ENCODE measurements at places on chromosomes 16 and 17. TPM values are rescaled to one million over a fixed set of nuclear protein-coding genes. Genes with fewer than 3 reads are reported as not detected.

- H3K4me1 ChIP-seq, result peaks cover 42% of the 10 kb centered on the region
- H3K27ac ChIP-seq, result peak overlapping the region; percentile 99
- peaks cover 23% of the 10 kb centered on the region for H3K36me3 ChIP-seq
- DNase-seq, result peak; percentile 69
- H3K27me3 ChIP-seq, result no peaks in the 10 kb centered on the region
- H3K4me3 ChIP-seq, result peak overlapping the region; percentile 76
Measured at GRCh38 chr17:7841396-7841914, 7.4 kb downstream of the KDM6B start.

- H3K27me3 ChIP-seq, result no peaks in the 10 kb centered on the region
- no peaks in the 10 kb centered on the region for H3K4me1 ChIP-seq
- no peak overlapping the region for H3K4me3 ChIP-seq
- H3K36me3 ChIP-seq, result no peaks in the 10 kb centered on the region
- DNase-seq, result no peak
Measured at GRCh38 chr17:73941919-73942530, 261.5 kb upstream of the RPL38 start.

DNA sequence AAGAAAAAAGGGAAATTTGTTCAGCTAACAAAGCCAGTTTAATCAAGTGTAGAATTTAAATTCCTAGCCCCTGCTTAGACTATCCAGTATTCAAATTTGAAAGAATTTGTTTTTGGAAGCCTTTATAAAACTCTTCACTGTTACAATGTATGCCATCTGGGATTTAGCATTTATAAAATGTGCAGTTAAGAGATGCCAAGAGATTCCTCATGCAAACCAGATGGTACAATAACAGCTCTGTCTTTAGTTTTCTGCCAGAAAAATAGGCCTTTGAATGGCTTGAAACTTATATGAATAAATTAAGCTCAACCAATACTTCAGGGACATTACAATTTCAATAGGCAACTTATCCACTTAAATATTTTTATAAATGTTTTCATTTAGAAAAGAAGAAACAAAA lies 6.8 kb upstream of the ANKS4B start:
- no peak for DNase-seq
- peaks cover 2% of the 10 kb centered on the region for H3K27me3 ChIP-seq
- H3K4me3 ChIP-seq, result no peak overlapping the region
- H3K4me1 ChIP-seq, result peaks cover 7% of the 10 kb centered on the region

The TAF15 gene
- polyA plus RNA-seq, result 171 TPM

The UNC45B gene
- not detected for polyA plus RNA-seq

DNA sequence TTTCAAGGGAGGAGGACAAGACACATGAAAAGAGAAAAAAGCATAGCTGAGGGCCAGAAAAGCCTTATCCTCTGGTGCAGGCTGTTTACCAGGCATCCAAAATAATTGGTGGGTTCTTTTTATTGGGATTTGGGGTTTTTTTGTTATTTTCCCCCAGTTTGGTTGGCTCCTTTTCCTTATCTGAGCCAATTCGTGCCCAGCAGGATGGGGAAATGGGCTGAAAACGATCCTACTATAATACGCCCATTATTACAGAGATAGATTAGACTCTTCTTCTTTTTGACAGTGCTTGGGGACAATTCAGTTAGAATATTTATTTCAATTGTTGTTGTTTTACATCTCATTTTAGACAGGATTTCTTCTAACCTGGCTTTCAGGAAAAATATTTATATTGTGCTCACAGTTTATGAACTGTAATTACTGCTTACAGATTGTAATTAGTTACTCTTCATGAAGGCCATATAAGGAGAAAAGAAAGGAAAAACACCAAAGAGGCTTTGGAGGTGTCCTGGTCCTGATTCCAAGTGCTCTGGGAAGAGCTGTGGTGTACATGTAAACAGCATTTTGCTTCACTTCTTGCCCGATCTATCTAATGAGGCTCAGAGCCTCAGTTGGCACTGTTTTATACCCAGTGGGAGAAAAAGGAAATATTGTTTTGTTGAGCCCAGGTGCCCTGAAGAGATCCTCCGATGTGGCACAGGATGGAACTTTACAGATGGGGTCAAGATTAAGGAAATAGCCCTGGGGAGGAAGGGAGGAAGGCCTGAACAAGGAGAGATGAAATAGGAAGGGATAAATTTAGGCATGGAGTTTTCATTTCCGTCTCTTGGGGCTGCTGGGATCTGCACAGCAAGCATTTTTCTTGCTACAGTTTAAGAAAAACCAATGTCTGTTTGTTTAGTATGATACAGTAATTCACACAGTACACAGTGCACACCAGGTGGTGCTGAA lies 611 bp upstream of the ANKRD40 start:
- H3K36me3 ChIP-seq, result peaks cover 23% of the 10 kb centered on the region
- H3K27ac ChIP-seq, result peak overlapping the region; percentile 95
- peak overlapping the region; percentile 56 for H3K4me3 ChIP-seq
- peaks cover 15% of the 10 kb centered on the region for H3K4me1 ChIP-seq

The USP43 gene
- 0.05 TPM for polyA plus RNA-seq

GRCh38 chr17:80195671-80196529 lies 24.2 kb downstream of the SGSH start:
- H3K36me3 ChIP-seq, result no peaks in the 10 kb centered on the region
- peak; percentile 58 for DNase-seq
- no peak overlapping the region for H3K4me3 ChIP-seq
- H3K4me1 ChIP-seq, result peaks cover 20% of the 10 kb centered on the region
- H3K27me3 ChIP-seq, result peaks cover 34% of the 10 kb centered on the region

The LRRC37A3 gene
- polyA plus RNA-seq, result 2.0 TPM

The DLX3 gene
- polyA plus RNA-seq, result not detected

GRCh38 chr17:76544546-76545365 lies 4.9 kb downstream of the PRCD start:
- peaks cover 11% of the 10 kb centered on the region for H3K4me1 ChIP-seq
- H3K27ac ChIP-seq, result no peak overlapping the region
- no peaks in the 10 kb centered on the region for H3K36me3 ChIP-seq
- no peak overlapping the region for H3K4me3 ChIP-seq

The STX1B gene
- polyA plus RNA-seq, result 1.2 TPM

- H3K4me1 ChIP-seq, result no peaks in the 10 kb centered on the region
- no peak overlapping the region for H3K4me3 ChIP-seq
- H3K27ac ChIP-seq, result no peak overlapping the region
- no peak for DNase-seq
- H3K27me3 ChIP-seq, result peaks cover 64% of the 10 kb centered on the region
Measured at GRCh38 chr17:1125788-1126145, 54.0 kb downstream of the ABR start.

- no peak overlapping the region for H3K4me3 ChIP-seq
- DNase-seq, result no peak
- H3K27me3 ChIP-seq, result peaks cover 74% of the 10 kb centered on the region
- H3K27ac ChIP-seq, result no peak overlapping the region
Measured at GRCh38 chr17:45828582-45829133, 16.0 kb upstream of the SPPL2C start.

DNA sequence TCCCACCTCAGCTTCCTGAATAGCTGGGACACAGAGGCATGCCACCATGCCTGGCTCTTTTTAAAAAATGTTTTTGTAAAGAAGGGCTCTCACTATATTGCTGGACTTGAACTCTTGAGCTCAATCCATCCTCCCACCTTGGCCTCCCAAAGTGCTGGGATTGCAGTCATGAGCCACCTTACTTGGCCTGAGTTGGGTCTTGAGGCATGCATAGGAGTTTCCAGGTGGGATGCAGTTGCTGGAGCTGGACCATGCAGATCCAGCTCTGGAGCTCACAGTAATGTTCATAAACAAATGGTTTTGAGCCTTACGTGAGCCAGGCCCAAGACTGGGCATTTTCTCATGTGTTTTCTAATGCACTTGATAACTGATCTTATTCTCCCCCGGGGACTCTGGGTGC lies 22.9 kb downstream of the RBFOX3 start:
- no peak overlapping the region for H3K27ac ChIP-seq
- H3K4me1 ChIP-seq, result no peaks in the 10 kb centered on the region
- no peaks in the 10 kb centered on the region for H3K36me3 ChIP-seq
- no peak for DNase-seq

DNA sequence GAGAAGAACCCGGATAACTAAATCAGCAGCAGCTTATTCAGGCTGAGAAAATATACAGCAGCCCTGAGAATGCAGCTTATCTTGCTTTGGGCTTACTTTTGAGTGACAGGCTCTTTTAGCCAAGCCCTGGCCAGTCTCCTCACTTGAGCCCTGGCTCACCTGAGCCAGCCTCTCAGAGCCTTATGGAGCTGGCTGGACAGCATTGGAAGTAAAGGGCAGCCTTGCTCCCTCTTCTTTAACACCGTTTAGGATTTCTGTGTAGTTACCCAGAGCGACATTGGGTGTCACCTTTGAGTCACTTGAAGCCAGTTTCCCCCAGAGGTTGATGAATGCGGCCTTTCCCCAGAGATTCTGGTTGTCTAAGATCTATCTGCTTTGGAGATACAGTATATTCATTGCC lies 7.7 kb upstream of the NPIPB2 start:
- H3K4me1 ChIP-seq, result no peaks in the 10 kb centered on the region
- H3K27me3 ChIP-seq, result peaks cover 4% of the 10 kb centered on the region

DNA sequence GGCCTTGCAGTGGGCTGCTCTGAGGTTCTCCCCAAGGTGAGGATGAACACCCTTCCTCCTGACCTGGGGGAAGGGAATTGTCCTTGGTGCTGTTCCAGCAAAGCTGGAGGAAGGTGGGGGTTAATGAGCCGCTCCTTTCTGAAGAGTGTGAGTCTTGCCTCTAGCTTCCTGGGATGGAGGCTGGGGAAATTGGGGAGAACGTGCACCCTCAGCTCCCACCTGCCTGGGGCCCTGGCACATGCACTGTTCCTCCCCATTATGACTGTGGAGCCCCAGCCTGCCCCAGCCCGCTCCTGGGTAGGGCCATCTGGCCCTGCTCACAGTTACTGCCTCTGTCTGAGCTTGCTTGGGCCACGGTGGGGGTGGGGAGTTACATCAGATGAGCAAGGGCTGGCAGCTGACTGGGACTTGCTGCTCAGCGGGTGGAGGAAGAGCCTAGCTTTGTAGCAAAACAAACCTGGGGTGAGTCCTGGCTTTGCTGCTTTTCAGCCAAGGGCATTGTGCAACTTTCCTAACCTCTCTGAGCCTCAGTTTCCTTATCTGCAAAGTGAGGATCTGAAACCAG lies 11.1 kb downstream of the TNS4 start:
- H3K27ac ChIP-seq, result no peak overlapping the region
- H3K4me3 ChIP-seq, result no peak overlapping the region
- no peak for DNase-seq
- H3K27me3 ChIP-seq, result no peaks in the 10 kb centered on the region

DNA sequence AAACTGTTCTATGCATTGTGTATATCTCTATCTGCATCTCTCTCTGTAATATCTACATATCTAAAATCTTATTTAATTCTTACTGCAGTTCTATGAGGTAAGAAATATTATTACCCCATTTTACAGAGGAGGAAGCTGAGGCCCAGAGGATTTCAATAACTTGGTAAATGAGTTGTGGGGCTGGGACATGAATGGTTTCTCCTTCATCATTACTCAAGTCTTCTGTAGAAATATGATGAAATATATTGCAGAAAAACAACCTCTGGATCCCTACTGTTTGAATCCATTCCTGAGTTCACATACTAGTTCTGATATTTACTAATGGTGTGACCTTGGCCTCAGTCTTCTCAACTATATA lies 45.5 kb upstream of the NLK start:
- H3K4me1 ChIP-seq, result peaks cover 16% of the 10 kb centered on the region
- H3K27me3 ChIP-seq, result no peaks in the 10 kb centered on the region
- DNase-seq, result no peak
- H3K27ac ChIP-seq, result no peak overlapping the region
- no peaks in the 10 kb centered on the region for H3K36me3 ChIP-seq

The NPIPA8 gene
- polyA plus RNA-seq, result 9.1 TPM

The TPSG1 gene
- polyA plus RNA-seq, result not detected

DNA sequence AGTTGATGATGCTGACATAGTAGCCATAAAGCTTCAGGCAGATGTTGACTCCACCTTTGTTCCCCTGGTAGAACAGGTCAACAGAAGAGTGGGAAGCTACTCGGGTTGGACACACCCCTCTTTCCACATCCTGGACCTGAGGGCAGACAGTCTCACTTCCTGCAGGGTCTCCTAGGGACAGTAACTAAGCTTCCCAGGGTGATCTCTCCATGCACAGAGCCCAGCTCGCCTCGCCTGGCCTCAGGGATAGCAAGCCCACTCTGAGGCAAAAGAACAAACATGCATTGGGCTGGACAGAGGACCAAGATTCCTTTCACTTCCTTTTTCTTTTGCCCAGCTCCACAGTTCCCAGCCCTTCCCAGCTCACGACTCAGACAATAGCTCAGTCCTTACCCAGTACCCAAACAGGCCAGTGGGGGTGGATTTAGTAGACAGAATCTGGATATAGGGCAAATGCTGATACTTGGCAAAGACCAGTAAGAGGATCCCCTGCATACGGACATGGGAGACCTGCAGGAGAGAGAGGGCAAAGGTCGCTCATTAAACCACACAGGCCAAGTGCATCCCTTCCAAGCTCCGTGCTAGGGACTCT lies 7.0 kb downstream of the INPP5K start:
- no peaks in the 10 kb centered on the region for H3K27me3 ChIP-seq
- no peak overlapping the region for H3K4me3 ChIP-seq
- no peak for DNase-seq

The CDH16 gene
- polyA plus RNA-seq, result not detected

- no peak overlapping the region for H3K4me3 ChIP-seq
- peaks cover 4% of the 10 kb centered on the region for H3K4me1 ChIP-seq
- H3K27me3 ChIP-seq, result no peaks in the 10 kb centered on the region
- no peak overlapping the region for H3K27ac ChIP-seq
- no peaks in the 10 kb centered on the region for H3K36me3 ChIP-seq
Measured at GRCh38 chr17:6437466-6437865, 2.5 kb upstream of the AIPL1 start.

- H3K4me3 ChIP-seq, result no peak overlapping the region
- H3K27ac ChIP-seq, result no peak overlapping the region
- DNase-seq, result no peak
- peaks cover 18% of the 10 kb centered on the region for H3K4me1 ChIP-seq
- H3K36me3 ChIP-seq, result no peaks in the 10 kb centered on the region
- no peaks in the 10 kb centered on the region for H3K27me3 ChIP-seq
Measured at GRCh38 chr16:69477546-69477945, 53.1 kb downstream of the CYB5B start.

- no peaks in the 10 kb centered on the region for H3K36me3 ChIP-seq
- H3K27me3 ChIP-seq, result no peaks in the 10 kb centered on the region
- H3K4me3 ChIP-seq, result no peak overlapping the region
Measured at GRCh38 chr16:12453832-12454231, 349.9 kb downstream of the CPPED1 start.

GRCh38 chr17:64498308-64499203 lies 1.7 kb upstream of the POLG2 start:
- DNase-seq, result no peak
- peaks cover 4% of the 10 kb centered on the region for H3K4me1 ChIP-seq
- H3K27ac ChIP-seq, result peak overlapping the region; percentile 90
- H3K4me3 ChIP-seq, result no peak overlapping the region
- no peaks in the 10 kb centered on the region for H3K27me3 ChIP-seq

DNA sequence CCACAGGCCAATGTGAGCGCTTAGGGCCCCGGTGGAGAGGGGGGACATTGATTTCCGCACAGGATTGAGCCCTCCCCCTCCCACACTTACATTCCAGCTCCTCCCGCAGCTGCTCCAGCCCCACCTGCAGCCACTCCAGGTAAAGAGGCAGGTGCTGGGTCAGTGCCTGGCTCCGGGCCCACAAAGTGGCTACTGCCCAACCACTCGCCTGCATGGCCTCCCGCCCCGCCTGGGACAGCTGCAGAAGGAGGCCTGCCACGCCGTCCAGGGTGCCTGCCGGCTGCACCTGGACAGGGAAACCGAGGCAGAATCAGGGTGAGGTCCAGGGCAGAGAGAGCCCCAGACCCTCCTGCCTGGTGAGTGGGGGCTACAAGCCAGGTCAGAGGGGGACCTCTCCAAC lies 46.3 kb downstream of the RMI2 start:
- DNase-seq, result no peak
- no peak overlapping the region for H3K4me3 ChIP-seq
- no peak overlapping the region for H3K27ac ChIP-seq
- no peaks in the 10 kb centered on the region for H3K36me3 ChIP-seq
- H3K4me1 ChIP-seq, result peaks cover 25% of the 10 kb centered on the region
